ENCODE measurements at places on chromosomes 4 and X. TPM values are rescaled to one million over a fixed set of nuclear protein-coding genes. Genes with fewer than 3 reads are reported as not detected.
A peak's percentile ranks its signal among the peaks of the same experiment; 100 is the strongest.

DNA sequence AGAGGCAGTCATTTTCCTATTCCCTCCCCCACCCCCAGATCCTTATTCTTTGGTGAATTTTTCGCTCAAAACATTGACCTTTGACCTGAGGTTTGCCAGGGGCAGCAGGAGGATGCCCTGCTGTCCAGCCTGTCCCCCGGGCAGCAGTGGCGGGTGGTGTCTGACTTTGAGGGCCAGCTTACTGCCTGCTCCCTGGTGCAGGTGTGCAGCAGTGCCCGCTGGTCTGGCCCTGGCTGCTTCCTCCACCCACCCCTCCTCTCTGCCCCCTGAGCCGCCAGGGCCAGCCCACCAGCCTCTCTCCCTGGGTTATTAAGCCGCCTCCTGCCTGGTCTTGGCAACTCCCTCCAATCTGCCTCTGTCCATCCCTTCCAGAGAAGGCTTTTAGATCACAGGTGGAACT is 40.8 kb upstream of the GRPEL1 start:
- no peak for ATAC-seq

- no peak for ATAC-seq
Observed at GRCh38 chrX:18297251-18297650, 57.2 kb downstream of the SCML2 start.

- peak; percentile 63 for ATAC-seq
Observed at GRCh38 chr4:56821381-56822243, at the start of gene SPINK2. Gene SPINK2, minus strand, starts transcription at chr4:56821701. Its CDS starts 39 bp downstream, at chr4:56821662.

DNA sequence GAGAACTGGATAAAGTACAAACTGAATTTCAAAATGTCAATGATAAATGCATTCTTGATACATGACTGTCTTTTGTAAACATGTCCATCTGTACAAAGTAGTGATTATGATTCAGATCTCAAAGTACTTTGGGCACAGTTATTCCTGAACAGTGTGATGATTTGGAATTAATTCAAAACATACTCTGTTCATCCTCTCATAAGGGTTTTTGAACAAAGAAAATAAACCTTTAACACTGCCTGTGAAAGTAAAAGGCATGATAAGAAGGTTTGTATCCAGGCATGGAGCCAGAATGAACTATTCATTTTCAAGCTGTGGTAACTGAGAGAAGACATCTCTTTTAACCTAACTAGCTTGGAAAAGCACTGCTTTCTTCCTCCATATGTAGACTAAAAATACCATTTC is 883 bp upstream of the KLHL4 start:
- no peak for ATAC-seq

DNA sequence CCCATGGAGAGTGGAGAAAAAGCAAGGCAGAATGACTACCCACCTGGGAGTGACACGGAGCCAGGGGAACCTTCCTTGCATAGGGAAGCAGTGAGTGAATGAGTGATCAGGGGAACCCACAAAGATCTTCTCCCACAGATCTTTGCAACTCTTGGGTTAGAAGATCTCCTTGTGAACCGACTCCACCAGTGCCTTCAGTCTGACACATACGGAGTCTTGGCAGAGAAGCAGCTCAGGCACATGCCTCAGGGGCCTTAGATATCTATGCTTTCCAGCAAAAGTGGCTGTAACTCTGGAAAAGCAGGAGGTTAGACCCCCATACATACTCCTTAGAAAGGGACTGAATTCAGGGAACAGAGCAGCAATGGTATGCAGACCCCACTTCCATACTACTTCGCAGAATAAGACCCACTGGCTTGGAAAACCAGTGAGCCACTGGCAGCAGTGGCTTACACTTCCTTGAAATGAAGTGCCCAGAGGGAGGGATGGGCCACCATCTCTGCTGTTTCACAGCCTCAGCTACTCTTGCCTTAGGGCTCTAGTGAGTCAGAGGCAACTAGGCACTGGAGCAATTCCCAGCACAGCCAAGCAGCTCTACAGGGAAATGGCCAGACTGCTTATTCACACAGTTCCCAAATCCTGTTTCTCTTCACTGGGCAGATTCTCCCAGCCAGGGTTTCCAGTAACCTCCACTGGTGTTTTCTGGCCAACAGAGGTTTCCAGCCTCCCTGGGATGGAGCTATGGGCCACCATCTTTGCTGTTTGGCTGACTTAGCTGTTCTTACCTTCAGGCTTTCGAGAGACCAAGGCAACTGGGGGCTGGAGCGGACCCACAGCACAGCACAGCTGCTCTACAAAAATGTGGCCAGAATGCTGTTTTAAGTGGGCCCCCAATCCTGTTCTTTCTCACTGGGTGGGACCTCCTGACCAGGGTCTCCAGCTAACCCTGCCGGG is 82.8 kb upstream of the TCEAL2 start:
- no peak for ATAC-seq

- ATAC-seq = no peak
Observed at GRCh38 chr4:24117975-24118374, 228.1 kb upstream of the PPARGC1A start.

DNA sequence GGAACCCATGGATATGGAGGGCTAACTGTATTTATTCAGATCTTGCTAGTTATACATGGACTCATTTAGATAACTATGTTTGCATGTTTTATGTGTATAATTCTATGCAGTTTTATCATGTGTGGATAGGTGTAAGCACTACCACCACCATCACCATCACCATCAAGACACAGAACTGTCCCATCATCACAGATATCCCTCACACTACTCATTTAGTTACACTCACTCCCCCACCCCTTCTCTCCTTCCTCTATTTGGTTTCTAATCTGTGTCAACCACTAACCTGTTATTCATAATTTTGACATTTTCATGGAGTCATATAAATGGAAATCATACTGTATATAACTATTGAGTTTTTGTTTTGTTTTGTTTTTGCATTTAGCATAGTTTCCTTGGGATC is 43.7 kb downstream of the STAG2 start:
- no peak for ATAC-seq

MAGED4B gene
- total RNA-seq = not detected

DNA sequence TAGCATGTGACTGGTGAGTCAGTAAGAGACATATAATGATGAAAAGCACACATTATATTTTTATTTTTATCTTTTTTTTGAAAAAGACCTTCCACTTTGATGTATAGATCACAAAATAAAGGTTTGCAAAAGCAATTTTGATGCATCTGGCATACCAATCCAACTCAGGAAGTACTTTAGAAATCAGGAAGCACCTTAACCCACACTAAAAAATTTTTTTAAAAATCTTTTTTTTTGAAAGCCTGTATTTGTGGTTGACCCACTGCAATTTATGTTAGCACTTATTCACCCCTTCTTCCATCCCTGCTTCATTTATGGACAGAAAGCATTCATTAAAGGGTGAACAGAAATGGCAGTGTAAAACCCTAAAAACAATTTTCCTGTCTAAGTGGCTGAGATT is 16.6 kb downstream of the TMEM255A start:
- ATAC-seq = no peak

- no peak for ATAC-seq
Observed at GRCh38 chr4:188006285-188006848, 10.8 kb downstream of the ZFP42 start.

RHOXF2 gene
- total RNA-seq = 0.18 TPM

DNA sequence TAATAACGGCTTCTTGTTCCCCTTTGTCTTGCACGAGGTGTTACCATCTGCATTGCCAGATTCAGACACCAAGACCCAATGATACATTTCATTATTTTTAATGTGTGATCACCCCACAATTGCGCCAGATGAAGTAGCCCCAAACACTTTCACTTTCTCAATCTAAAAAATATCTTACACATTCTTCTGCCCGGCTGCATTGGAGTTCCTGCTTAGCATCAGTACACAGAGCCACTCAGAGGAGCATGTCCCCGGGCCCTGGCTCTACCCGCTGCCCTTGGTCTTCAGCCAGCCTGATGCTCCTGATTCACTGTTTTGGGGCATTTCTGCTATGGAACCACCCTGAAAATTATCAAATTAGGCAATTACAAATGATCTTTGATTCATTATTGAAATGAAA is 66.0 kb upstream of the TENM3 start:
- ATAC-seq = no peak

DNA sequence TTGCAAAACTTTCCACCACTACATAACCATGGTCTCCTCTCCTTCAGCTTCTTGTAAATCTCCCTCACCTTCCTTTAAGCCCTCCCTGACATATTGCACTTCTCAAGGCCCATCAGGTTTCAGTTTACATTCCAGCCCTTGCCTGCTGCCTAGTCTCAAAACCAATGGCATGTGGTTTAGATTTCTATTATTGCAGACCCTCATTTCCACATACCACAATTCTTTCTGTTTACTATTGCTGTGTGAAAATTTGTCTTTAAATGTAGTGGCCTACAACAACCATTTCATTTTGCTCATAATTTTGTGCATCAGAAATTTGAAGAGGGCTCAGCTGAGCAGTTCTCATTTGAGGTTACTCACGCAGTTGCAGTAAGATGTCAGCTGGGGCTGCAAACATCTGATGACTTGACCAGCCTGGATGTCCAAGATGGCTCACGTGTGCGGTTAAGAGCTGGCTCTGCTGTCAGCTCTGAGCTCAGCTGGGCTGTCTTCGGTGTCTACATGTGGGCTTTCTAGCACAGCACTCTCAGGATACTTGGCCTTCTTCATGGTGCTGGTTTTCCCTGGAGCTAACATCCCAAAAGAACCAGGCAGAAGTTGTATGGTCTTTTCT is 29.9 kb upstream of the SOD3 start:
- no peak for ATAC-seq

GRCh38 chrX:45508454-45508853 is 307.8 kb upstream of the DIPK2B start:
- no peak for ATAC-seq

- ATAC-seq = peak; percentile 58
Observed at GRCh38 chr4:155353923-155354540, 22.7 kb downstream of the MAP9 start.

DNA sequence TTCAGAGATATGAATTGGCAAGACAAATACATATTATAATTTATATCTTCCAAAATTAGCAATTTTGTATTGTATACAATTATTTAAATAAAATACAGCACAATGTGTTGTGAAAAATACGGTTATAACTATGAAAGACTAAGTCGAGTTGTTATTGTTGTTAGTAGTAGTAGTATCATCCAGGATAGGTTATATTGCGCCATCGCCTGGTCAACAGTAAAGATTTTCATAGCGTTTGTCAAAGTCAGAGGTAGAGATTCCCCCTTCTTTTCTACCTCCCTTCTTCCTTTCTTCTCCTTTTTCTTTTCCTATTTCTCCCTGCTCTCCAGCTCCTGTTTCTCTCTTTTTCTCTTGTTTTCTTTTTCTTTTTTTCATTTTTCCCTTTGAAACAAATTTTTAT is 499.1 kb upstream of the EPHA5 start:
- no peak for ATAC-seq

DNA sequence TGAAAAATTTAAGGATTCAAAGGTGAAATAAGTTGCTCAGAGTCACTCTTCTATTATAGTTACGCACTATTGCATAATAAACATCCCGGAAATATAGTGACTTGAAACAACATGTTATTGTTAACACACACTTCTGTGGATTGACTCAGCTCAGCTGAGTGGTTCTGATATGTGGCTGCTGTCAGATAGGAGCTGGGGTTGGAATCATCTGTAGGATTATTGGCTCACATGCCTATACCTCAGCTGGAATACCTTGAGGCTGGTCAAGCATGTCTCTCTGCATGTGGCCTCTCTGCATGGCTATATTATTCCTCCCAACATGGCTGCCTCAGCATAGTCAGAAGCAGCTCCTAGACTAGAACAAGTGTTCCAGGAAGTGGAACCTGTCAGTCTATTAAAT is 486.7 kb upstream of the MAGEB2 start:
- ATAC-seq = no peak

KCNE5 gene
- not detected for total RNA-seq

SMR3B gene
- total RNA-seq = not detected

GRCh38 chrX:113743069-113743468 is 840.8 kb upstream of the HTR2C start:
- no peak for ATAC-seq
